Stimulated activated CD4-positive, alpha-beta T cell treated with anti-CD3 and anti-CD28 coated beads, Interleukin-1b, Interleukin-23, amount 100 ng/mL, for 24 hours (primary cell): ENCODE measurements at places on chromosomes 7 and 10.

DNA sequence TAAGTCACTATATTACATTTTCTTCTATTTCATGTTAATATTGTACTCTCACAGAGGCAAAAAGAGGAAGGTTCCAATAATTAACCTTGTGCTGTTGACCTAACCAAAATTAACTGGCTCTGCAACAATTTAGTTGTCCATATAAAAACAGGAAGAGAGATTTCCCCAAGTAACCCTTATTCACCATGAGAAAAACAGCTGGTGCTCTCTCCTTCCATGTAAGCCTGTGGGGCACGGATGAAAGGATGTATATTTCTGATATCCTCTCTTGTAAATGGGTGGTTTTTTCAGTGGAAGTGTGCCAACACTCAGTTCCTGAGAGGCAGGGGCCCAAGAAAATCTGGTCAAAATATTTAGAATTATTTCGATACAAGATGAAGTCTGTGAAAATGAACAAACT lies 358.1 kb downstream of the CRPPA start:
- no peak for DNase-seq

- DNase-seq: no peak
Observed at GRCh38 chr7:73994023-73994422, 34.0 kb upstream of the ELN start.

DNA sequence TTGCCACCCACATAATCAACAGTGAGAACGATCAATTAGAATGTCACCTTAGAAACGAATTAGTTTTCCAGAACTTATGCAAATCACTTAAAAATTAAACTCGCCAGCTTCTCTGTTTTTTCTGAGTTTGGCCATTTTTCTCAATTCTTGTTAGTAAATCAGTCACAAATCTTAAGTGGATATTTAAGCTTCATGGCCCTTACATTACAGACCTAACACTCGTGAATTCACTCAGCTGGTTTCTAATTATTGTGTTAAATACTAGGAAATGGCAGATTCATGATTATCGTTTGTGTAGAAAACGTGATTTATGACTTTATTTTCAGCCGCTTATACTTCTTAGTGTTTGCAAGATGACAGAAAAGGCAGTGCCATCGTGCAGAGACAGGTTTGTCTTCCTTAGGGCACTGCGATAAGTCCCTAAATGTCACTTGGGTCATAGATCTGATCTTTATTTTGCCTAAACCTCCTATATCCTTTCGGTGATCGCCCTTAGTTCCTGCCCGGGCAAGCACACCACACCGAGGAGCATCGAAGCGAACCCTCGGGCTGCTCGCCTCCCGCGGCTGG lies 587 bp upstream of the CELF2 start:
- no peak for DNase-seq

DNA sequence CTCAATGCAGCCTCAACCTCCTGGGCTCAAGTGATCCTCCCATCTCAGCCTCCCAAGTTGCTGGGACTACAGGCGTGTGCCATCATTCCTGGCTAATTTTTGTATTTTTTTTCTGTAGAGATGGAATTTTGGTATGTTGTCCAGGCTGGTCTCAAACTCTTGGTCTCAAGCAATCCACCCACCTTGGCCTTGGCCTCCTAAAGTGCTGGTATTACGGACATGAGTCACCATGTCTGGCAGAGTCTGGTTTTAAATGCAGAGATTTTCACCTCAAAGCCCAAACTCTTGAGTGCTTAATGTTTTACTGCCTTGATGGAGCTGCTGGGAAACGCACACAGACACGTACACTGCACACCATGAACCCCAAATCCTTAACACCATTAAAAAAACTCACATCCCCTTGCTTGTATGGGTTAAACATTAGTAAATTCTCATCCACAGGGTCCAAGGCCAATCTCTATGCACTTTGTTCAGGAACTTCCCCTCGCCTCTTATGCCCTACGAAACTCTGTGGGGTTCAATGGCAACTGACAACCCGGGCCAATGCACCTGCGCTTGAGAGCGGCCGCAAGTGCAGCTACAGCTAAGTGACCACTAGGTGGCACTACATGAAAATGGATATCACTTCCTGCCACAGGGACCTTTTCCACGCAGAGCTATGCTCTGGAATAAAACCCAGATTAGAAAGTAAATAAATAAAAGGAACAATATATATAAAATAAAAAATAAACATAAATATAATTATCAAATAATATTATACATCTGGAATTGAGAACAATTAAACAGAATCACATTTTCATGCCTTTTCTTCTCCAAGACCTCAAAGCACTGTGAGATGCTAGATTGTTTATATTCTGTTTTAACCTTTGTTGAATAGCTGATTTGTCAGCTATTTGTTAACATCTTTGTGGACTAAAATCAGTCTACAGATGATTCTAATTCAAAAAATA lies 66.9 kb upstream of the AFAP1L2 start:
- DNase-seq: peak; percentile 34

- no peak for DNase-seq
Observed at GRCh38 chr10:131784363-131785120, 116.3 kb upstream of the PPP2R2D start.

GRCh38 chr7:72053292-72053691 lies 358.8 kb downstream of the CALN1 start:
- DNase-seq: no peak

DNA sequence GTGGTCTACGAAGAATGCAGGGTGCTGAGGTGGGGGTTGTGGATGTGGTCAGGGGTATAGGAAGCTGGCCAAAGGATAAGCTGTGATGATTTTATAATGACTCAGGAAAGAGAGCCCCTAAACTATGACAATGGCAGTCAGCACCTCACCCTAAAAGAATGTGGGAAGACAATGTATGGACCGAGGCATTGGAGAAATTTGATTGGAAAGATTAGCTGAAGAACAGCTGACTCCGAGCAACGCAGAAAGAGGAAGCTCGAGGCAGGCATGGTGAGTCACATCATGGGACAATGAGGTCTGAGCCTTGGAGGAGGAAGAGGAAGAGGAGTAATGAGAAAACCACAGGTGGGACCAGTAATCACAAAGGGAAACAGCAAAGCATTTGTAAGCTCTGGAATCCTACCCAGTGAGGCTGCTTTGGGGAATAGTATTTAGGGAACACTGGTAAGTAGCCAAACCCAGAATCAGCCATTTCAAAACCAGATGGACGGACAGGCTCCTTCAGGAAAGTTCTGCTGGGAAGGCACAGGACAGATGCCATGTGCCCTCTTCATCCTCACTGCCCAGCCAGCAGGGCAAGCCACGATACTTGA lies 295.4 kb downstream of the PRPF18 start:
- no peak for DNase-seq

DNA sequence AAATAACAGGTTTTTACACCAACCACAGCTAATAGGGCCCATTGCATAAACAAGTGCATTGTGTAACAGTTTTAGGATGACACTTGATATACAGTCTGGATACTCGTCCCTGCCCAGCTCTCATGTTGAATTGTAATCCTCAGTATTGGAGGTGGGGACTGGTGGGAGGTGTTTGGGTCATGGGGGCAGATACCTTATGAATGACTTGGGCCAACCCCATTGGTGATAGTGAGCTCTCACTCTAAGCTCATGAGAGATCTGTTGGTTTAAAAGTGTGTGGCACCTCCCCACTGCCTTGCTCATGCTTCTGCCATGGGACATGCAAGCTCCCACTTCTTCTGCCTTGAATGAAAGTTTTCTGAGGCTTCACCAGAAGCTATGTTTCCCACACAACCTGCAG lies 136.7 kb downstream of the PDE1C start:
- no peak for DNase-seq

DNA sequence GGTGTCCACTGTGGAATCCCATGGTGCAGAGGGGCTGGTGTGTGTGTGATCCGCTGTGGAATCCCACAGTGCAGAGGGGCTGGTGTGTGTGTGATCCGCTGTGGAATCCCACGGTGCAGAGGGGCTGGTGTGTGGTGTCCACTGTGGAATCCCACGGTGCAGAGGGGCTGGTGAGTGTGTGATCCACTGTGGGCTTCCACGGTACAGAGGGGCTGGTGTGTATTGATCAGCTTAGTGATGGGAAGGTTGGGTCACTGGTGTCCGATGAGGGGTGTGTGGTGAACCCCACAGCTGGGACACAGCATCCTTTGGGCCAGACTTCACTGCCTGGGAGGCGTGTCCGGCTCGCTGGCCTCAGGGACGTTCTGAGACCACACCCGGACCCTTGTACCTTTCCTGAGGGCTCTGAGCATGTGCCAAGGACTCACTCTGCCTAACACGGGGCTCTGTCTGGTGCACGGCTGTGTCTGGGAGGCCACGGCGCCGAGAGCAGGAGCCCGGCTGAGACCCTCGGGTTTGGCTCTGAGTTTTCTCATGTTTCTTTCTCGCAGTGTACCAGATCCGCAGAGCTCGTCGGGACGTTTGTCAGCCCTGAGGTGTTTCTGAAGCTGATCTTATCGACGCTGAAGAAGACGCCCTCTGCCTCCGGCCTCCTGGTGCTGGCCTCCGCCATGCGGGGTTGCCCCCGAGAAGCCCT lies 29.3 kb upstream of the PRKAR1B start:
- no peak for DNase-seq

- no peak for DNase-seq
Observed at GRCh38 chr7:122416336-122416735, 111.8 kb upstream of the FEZF1 start.

- DNase-seq: no peak
Observed at GRCh38 chr7:94432281-94432670, 37.6 kb downstream of the COL1A2 start.

DNA sequence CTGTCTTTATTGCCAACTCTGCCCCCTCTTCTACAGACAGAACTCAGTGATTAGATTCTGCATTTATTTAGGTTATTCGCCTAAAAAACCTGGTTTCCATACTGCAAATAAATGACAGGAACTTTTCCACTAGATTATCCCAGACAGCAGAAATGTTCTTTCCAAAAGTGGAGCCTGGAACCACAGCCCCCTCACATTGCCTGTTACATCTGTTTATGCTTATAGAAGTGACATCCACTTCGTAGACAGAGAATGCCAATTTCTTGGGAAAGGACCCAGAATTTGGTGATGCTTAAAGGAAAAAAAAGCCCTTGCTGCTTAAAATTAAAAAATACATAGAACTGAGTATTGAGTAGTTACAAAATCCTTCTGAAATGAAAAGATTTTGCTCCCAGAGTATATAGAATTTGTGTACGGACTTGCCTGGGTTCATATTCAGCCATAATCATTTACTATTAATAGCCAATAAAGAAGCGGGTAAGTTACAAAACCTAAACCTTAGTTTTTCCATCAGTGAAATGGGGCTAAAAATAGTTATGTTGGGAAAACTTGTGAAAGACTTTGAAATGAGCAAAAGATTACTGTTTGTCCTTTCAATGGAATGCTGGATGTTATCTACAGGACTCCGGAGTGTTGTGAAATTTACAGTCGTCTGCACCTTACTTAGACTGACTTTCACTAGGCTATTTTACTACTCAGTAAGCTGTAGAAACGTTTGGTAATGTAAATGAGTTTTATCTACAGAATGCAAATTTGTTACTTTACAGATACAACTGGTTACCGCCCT lies 1.1 kb upstream of the PPP1R9A start:
- DNase-seq: no peak

DNA sequence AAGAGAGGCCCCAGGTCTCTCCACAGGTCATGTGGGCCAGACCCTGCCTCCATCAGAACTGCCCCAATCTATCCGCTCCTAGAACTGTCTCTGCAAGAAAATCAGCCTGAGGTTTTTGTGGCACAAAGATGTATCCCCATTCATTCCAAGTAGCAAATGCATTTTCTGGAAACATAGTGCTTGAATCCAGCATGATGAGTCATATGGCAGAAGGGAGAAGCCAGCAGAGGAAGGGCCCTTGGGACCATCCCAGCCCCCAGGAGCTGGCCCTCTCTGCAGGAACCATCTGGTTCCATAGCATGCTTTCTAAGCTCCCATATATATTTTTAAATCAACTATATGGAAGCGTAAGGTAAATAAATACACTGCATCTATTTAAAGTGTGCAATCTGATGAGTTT lies 563.2 kb downstream of the GALNT17 start:
- DNase-seq: no peak

GRCh38 chr7:37690206-37690605 lies 6.6 kb downstream of the GPR141 start:
- DNase-seq: no peak

DNA sequence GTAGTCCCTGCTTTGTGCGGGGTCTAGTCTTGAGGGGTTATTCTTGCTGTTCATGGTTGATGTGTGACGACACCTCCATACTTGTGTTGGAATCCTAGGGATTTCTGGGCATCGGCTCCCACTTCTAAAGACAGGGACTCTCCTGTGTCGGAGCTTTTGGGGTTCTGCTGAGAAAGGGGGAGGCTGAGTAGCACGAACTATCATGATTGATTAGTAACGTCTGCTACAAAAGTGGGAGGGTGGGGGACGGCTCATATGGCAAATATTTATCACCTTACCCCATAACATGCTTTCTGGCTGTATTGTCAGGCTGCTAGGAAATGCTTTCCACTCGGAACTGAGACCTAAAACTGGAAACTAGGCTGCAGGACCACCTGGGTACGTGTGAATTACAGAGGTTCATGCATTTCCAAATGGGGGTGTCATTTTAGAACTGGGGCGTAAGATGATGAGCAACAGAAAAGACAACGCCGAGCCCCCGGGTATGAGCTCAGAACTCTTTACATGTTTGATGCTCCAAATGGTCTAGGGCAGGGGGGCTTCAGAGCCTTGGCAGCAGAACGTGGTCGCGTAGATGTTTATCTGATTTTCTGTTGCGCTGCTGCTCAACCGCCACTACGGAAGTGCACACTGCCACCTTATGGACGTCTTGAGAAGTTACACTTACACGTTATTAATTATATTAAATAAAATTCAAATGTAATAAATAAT lies 15.1 kb upstream of the NME8 start:
- DNase-seq: peak; percentile 7

DNA sequence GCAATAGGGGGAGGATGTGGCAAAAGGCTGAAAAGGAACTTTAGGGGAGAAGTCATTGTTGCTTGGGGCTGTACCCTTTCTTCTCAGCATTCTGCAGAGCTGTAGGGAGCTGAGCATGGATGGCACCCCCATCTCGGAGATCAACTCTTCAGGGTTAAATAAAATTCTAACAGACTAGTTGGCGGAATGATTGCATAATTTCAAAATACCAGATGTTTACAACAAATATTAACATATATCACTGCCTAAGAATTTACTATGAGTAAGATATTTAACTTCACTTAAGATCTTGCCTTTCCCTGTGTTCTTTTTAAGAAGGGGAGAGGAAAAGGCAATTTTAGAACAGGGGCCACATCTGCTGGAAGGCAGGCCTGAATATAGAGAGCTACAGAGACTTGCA lies 509 bp upstream of the OR2F1 start:
- DNase-seq: no peak

GRCh38 chr10:12350167-12350872 lies 973 bp downstream of the CAMK1D start:
- no peak for DNase-seq

DNA sequence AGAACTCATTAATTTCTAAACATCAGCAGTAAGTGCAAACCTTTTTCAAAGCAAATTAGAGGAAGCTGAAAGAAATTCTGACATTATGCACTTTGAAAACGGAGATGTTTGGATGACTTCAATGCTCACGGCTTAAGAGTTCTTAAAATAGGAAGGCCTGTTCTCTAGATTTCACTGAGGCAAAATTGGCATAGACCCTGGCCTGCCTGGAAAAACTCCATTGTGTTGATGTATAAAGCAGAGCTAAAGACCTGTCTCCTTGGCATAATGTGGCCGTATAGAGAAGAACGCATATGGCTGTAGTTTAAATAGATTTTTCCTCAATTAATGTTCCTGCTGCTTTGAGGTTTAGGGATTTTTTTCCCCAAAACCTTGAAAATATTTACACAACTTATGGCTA lies 24.5 kb upstream of the AGMO start:
- DNase-seq: no peak
